ENCODE measurements at places on chromosomes 7 and 10.

- no peak for DNase-seq
Measured at GRCh38 chr7:157268540-157268939, 68.3 kb upstream of the DNAJB6 start.

DNA sequence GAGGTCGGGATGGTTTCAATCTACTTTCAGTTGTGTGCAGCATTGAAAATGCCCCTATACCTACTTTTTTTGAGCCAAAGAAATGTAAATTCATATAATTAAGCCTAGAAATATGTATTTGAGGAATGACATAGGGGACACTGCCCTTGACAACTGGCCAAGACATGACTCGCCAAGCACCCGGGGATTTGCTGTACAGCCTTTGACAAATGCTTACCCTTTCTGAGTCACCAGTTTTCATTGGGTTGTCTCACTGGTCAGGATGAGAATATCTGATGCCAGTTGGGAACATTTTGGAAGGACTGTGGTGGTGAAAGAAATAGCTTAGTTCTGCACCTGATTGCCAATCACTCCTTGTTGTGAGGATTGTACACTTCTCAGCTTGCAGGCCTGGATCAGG lies 166.8 kb upstream of the HABP2 start:
- DNase-seq = no peak

DNA sequence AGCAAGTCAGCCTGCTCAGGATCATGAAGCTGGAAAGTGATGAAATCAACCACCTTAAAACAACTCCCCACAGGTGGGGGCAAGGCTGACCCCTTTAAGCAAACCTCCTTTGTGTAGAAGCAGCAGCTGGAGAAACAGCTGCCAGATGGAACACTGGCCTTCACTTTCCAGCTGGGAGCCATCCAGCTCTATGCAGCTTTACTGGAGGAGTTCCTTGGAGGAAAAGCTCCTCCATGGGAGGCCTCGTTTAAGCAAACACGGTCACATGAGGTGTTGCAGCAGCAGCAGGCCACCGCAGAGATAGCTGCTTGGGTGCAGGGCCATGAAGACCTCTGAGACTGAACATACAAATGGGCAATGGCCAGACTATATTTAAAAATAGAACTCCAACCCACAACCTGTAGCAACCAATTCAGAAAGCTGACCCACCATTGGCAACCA lies 13.0 kb upstream of the DLG5 start:
- DNase-seq = no peak

- peak; percentile 28 for DNase-seq
Measured at GRCh38 chr10:80493522-80494051, 39.5 kb downstream of the TSPAN14 start.

- no peak for DNase-seq
Measured at GRCh38 chr7:95694334-95694733, 78.0 kb upstream of the DYNC1I1 start.

DNA sequence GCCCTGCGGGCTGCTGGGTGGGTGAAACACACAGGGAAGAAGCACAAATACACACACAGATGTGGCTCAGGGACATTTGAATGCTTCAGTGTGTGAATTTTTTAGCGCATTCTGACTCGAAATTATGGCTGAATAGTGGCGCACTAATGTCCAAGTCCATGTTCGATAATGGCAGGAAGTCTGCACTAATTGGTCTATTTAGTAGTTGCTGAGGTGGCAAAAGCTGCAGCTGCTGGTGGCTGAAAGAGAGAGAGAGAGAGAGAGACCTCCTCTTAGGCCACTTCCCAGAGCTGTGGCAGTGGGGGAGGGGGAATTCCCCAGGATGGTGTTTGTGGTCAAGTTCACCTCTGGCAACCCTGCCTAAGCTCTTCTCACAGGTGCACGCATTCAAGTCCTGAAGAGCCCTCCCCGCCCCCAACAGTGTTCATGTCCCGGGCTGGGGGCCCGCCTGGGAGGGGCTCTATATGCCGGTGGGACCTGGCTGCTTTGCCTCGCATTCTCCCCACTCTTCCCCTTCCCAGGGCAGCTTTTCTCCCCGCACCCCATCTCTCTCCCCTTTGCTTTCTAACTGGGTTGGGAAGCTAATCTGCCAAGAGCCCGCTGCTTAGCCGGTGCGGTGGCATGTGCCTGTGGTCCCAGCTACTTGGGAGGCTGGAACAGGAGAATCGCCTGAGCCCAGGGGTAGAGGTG lies 6.0 kb upstream of the MNX1 start:
- DNase-seq = no peak

DNA sequence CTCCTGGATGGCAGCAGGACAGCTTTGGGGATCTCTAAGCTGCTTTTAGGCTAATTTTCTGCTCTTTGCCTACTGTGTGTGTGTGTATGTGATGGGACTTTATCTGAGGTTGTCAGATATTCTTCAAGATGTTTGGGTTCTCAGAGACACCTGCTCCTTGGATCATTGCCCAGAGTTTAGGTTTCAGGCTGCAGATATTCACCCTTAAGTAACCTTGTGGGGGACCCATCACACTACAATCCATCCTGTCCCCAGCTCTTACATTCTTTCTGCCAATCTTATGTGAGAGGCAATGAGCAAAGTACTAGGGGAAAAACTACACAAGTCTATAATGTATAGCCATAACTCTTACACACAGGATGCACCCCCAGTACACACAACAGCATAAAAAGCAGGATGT lies 263.0 kb upstream of the ZWINT start:
- DNase-seq = no peak

- no peak for DNase-seq
Measured at GRCh38 chr7:119196183-119196582, 971.7 kb downstream of the ANKRD7 start.

- DNase-seq = no peak
Measured at GRCh38 chr7:77791336-77791735, 6.9 kb downstream of the TMEM60 start.

- DNase-seq = no peak
Measured at GRCh38 chr10:34465678-34466077, 349.4 kb downstream of the PARD3 start.

DNA sequence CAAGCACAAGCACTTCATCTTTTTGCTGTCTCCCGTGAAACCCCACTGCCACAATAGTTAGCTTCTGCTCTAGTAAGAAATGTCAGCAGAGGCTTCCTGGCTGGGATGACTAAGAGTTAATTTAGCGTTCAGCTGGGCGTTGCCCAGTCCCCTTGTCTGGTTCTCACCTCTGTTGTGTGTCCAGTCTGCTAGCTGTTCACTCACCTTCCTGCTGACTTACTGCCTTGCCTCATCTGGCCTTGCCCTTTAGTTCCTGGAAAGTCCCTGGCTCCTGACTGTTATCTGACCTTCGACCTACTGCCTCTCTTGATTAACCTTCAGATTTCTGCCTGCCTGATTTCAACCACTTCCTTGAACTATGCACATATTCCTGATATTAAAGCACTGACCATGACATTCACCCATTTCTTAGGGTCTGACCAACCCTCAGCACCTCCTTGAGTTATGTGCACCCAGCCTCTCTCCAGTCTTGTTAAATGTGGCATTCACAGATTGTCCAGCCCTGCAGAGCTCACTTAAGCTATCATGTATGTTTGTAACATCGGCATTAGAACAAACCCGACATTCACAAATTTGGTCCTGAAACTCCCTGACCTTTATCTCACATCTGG lies 30.3 kb downstream of the C7orf33 start:
- DNase-seq = no peak

GRCh38 chr7:143396182-143396581 lies 12.5 kb downstream of the EPHA1 start:
- no peak for DNase-seq

DNA sequence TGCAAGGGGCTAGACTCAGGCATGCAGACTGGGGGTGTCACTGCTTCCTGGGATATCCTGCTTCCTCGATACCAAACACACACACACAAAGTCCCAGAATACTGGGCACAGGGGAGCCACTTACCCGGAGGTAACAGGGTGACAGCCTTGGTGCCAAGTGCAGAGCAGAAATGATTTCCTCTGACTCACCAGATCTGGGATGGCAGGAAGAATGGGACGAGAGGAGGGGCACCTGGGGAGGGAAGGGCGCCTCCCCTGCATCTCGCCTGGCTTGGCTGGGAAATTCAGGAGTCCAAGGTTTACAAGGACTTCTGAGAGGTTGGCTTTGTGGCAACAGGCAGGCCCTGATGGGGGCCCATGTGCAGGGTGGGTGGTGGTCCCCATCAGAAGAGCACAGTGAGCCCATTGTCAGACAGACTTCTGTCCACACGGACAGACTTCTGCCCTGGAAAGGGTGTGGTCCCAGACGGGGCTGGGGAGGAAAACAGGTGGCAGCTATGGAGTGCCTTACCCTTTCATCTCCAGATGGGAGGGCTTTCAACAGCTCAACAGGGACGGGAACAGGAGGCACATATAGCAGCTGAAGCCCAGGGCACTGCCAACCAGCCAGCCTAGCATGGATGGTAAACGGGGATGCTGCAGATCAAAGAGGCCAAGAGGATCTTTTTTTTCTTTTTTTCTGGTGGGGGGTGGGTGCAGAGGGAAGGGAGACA lies 9.7 kb upstream of the CCL24 start:
- no peak for DNase-seq

DNA sequence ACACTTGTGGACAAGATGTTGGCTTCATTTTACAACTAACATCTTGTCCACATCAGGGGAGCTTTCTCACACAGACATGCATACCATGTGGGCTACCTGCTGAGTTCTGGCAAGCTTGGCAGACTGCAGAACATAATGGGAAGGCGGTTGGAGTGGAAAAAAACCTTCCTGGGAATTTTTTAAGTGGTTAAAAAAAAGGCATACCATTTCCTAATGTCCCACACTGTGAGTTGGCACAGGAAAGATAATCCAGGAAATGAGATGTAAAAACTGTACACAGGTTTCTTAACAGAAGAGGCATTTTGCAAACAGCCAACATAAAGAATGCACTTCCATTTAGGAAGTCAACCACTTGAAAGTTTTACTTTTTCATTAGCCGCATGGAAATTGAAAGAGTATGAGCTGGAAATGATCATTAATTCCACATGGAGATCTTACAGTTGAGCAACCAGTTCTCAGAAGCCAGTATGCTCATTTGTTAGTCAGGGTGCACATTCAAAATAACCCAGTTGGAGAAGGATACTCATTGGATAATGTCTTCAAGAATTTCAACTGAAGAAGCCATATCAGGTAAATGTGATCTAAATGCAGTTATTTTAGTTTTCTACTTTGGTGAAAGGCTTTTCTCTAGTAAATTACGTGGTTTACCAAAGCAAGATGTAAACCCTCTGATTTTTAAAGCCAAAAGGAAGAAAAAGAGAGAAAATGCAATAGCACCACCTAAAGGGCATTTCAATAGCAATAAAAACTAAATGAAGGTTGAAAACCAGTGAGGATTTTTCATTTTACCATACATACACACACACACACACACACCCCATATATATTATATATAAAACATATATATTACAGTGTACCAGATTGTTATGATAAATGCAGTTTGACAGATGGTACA lies 194.0 kb downstream of the TAX1BP1 start:
- peak; percentile 86 for DNase-seq

- no peak for DNase-seq
Measured at GRCh38 chr10:132486539-132487121, 51.0 kb upstream of the INPP5A start.

- no peak for DNase-seq
Measured at GRCh38 chr7:5457245-5457735, 33.7 kb upstream of the TNRC18 start.

GRCh38 chr10:127194599-127194998 lies 1.8 kb downstream of the INSYN2A start:
- DNase-seq = no peak

DNA sequence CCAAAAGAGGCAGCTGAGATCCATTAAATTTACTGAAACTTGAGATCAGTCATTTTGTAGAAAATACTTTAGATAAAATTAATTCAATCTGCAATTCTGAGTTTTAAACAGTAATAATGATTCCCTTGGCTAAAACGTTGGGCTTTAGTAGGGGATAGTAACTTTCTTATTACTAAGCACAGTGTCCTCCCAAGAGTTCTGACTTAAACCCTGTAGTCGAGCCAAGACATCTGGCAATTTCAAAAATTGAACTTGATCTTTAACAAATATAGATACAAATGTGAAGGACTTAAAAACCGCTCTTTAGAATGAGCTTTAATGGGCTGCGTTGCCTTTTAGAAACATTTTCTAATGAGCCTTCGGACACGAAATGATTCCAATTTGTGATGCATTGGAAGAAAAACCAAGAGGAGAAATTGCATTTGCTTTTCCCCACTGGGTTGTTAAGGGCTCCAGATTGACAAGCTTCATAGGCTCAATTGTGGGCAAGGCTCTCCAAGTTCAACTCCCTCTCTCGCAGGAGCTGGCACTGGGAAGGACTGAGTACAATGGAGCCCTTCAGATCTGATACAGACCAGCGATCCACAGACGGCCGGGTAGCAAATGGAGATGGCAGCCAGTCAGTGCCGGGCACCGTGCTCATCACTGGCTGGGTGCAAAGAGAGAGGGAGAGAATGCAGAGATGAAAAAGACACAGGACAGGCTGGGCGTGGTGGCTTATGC lies 921.3 kb upstream of the AUTS2 start:
- DNase-seq = no peak

GRCh38 chr7:50502001-50502684 lies 52.0 kb upstream of the FIGNL1 start:
- no peak for DNase-seq

DNA sequence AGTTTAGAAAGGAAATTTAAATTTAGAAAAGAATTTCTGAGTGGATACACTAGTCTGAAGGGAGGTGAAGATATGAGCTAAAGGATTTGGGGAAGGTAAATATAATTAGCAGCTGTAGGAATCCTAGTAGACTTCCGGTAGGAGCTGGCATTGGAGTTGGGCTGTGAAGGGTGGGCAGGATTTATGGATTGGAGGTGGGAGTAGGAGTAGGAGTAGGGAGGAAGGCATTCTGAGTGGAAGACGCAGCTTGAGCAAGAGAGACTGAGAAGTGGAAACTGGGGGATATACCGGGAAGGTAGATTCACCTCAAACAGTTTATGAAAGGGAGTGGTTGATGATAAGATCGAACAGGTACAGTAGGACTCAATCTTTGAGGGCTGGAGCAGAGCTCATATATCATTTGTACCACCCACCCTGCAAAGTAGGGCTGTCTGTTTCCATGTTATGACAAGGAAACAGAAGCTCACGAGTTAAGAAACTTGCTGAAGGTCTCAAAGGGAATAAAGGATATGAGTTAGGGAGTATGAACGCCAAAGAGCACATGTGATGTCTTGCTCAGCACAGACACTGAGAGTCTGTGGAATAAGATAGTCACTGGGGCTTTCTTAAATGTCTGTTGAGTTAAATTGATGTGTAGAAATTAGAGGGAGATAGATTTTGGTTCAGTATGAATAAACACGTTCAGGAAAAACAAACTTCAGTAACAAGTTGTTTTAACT lies 81.6 kb downstream of the RPS24 start:
- no peak for DNase-seq

GRCh38 chr7:94054130-94054529 lies 50.0 kb upstream of the BET1 start:
- DNase-seq = no peak

Data from NCI-H446 (cell line).